ENCODE measurements at places on chromosomes 2 and 18.

DNA sequence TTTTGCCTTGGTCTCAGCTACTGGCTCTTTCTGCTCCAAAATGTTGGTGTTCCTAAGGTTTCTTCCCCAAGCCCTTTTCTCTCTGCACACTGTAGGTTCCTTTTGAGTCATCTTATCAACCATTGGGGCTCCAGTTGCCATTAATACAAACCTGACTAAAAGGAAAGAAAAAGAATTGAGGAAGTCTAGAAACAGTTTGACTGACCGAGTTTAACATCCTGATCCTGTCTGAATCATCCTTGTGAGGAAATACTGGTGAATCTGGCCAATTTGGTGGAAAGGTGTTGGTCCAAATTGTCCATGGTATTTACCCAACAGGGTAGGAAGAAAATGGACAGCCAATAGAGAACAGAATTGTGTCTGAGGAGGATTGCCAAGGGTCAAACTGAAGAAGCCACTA is 38.3 kb downstream of the CRYGD start:
- no peak for DNase-seq

DNA sequence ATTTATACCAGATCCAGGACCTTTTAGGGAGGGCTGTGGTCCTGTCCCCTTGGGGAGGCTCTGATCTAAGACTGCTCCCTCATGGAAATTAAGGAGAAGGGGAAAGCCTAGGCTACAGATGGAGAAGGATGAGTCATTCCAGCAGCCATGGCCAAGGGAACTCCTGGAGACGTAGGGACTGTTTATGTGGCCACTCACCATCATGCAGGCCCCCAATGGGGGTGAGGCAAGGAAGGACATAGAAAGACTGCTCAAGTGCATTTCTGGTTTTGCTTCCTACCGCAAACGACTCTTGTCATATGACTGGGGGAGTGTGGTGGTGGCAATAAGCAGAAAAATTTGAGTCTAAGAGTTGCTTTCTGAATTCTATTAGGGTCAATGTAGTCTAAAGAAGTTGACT is 54.0 kb upstream of the CYP1B1 start:
- no peak for DNase-seq

DNA sequence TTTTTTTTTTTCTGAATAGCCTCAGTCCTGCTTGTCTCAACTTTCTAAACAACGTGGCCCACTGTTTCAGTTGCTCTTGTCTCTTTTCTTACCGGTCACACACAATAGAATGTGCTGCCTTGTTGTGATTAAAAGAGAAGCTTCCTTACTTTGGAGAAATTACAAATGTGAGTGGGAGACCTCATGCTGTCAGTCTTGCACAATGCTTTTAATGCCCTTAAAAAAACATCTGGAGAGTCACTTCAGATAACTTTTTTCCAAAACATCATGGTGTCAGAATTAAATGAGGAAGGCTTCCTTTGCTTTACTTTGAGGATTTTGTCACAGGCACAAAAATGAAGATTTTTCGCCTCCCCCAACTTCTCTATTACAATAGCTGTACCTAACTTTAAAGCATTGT is 37.7 kb downstream of the LHCGR start:
- no peak for DNase-seq

DNA sequence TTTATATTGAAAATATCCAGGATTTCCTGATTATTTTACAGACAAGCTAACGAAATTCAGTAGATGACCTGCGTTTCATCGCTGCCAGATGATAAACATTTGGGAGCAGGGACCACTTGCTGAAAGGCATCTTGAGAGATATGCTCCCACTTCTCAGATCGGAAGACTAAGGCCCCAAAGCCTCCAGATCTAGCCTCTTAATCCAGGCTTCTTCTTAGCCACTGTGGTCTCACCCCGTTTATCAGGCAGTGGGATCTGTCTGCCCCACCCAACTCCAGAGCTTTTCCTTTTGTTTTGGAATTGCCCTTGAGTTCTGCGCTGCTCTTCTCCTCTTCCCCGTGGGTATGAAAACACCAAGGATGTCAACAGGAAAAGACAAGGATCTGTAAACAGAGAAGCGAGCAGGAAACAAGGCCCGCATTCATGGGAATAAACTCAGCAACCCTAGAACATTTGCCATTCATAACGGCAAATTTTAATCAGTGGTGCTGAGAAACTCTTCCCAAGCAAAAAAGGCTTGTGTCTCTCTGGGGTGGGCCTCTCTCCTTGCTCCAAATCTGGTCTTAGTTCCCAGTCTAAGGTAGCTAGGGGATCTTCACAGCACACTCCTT is 21.4 kb downstream of the MYL12B start:
- DNase-seq, result no peak

DNA sequence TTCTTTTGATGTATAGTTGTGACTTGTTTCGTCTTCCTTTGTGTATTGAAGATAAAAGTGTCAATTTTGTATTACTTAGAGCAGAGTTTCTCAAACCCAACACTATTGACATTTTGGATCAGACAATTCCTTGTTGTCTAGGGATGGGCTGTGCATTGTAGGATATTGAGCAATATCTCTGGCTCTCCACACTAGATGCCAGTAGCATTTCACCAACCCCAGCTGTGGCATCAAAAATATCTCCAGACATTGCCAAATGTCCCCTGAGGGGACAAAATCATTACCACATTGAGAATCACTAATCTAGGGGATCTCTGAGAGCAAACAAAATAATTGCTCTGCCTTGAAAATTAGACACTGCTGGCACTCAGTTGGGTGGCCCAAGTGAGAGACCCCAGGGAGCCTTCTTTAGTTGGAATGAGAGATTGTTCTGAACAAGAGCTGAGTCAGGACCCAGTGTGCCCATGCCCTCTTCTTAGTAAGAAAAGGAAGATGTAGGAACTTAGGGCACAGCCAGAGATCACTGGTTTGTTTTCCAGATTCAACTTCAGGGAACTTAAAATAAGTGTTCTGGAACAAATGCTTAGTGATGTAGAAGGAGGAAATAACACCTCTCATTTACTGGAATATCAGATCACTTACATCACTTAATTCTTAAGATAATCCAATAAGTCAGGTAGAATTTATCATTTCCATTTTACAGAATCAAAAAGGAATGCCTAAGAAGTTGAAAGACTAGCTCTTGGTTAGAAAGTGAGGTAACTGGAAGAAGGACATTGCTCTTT is 466.6 kb upstream of the TNP1 start:
- DNase-seq, result no peak

GRCh38 chr2:7516484-7517063 is 599.4 kb downstream of the RNF144A start:
- no peak for DNase-seq

DNA sequence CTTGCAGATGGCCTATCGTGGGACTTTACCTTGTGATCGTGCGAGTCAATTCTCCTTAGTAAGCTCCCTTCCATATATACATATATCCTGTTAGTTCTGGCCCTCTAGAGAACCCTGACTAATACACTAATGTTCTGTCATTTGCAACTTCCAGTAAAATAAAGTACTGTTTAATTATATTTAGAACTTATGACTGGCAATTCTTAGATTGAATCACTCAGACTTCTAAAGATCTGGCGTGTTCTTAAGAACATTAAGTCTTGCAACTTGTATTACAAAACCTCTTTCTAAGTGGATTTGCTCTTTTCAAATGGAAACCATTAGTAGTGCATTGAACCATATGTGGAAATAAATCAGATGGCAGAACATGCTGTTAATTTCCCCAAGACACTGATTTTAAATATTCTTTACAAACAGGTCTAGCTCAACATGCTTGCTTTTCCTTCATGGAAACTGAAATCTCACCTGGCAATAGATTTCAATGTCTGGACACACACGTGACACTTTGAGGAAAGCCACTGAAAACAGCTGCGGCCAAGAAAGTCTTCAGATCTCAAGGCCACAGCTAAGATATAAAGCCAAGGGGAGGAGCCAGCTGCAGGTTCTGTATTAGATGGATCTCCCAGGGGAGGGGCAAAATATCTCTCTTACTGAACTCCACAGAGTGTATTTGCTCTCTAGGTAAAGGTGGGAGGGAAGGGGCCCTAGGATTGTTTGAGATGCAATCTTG is 50.6 kb downstream of the PMAIP1 start:
- no peak for DNase-seq

- DNase-seq, result no peak
Measured at GRCh38 chr2:223549215-223549614, 52.9 kb downstream of the SCG2 start.

DNA sequence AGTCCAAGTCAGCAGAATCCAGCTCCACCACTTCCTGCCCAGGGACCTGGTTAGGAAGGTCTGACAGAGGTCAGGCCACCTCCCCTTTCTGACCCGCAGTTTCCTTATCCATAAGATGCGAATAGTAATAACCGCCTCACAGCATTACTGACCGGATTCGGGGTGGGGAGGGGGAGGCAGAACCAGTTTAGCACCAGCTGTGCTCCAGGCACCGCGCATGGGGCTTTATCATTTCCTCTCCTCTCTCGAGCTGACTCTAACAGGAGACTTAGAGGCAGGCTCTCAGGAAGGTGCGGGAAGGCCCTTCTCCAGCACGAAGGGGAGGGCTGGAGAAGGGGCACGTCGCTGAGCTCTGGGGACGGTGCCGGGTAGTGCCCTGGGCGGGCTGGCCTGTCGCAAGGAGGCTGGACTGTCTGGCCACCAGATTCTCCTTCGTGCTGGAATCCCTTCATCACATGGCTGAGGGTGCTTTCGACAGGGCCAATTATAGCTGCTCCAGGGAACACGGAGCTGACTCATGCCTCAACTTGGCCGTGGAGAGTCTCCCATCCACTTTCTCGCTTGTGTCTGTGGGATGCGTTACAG is 5.7 kb downstream of the EHD3 start:
- DNase-seq, result no peak

DNA sequence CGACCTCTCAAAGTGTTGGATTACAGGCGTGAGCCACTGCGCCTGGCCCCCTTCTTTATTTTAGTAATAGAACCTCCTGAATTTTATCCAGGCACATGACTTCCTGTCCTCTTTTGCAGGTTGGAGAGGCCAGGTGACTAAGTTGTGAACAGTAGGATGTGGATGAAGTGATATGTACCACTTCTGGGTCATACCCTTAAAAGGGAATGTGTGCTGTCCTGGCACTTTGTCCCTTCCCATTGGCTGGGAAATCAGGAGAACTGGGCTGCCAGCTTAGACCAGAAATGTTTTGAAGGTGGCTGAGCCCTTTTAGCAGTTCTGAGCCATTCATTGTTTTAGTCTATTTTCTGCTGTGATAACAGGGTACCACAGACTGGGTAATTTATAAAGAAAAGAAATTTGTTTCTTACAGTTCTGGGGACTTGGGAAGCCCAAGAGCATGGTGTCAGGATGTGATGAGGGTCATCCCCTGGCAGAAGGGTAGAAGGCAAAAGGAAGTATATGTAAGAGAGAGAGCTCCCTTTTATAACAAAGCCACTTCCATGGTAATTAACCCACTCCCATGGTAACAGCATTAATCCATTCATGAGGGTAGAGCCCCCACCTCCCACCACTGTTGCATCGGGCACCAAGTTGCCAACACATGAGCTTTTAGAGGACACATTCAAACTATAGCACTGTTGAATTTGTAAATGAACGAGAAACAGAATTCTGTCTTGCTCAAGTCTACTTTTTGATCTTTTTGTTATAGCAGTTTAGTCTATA is 79.1 kb downstream of the TTC27 start:
- DNase-seq, result no peak

- DNase-seq, result no peak
Measured at GRCh38 chr2:126776255-126776654, 120.3 kb downstream of the GYPC start.

- no peak for DNase-seq
Measured at GRCh38 chr2:74696829-74697228, 42.8 kb downstream of the SEMA4F start.

DNA sequence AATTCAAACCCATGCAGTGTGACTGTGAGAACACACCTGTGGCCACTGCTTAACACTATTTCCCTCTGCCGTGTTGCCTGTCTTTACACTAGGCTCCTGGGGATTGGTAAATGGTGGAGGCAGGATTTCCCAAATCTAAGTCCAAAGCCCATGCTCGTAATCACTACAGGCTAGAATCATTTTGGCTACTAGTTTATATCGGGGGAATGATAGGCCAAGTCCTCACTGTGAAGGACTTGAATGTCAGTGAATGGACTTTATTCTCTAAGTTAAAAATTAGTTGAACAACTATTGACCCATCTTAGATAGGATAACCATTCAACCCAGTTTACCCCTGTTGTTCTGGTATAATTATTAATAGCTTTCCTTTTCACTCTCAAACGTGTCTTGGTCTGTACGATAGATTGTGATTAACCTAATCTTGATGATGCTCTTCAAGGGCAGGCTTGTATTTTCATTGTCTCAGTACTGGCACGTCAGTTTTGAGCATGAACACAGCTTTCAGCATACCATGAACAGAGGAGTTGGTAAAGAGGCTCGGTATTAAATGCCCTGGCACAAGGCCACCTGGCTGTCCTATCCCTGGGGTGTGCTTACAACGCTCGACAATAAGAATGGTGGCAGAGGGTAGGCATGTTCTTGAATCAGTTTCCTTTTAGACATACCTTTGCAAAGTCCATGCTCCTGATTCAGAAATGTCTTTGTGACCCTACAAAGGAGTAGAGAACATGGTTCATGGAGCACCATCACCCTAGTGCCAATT is 148.8 kb downstream of the RTN4 start:
- no peak for DNase-seq

- no peak for DNase-seq
Measured at GRCh38 chr18:13147130-13147529, 71.4 kb upstream of the LDLRAD4 start.

DNA sequence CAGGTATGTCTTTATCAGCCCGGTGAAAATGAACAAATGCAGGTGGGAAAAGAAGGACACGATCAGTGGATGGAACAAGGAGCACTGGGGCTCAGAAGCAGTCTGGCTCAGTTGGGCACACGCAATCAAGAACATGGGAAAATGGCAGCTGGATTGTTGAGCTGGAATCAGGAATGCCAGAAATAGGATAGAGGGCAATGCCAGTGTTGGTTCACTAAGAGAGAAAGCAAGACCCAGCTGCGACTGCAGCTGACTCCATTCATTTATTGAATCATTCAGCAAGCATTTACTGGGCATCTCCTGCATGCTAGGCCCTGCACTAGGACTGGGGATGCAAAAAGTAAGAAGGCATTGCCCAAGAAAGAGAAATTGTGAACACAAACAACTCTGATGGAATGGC is 13.6 kb upstream of the TTR start:
- no peak for DNase-seq

- no peak for DNase-seq
Measured at GRCh38 chr2:99868260-99868659, 274.1 kb downstream of the AFF3 start.

DNA sequence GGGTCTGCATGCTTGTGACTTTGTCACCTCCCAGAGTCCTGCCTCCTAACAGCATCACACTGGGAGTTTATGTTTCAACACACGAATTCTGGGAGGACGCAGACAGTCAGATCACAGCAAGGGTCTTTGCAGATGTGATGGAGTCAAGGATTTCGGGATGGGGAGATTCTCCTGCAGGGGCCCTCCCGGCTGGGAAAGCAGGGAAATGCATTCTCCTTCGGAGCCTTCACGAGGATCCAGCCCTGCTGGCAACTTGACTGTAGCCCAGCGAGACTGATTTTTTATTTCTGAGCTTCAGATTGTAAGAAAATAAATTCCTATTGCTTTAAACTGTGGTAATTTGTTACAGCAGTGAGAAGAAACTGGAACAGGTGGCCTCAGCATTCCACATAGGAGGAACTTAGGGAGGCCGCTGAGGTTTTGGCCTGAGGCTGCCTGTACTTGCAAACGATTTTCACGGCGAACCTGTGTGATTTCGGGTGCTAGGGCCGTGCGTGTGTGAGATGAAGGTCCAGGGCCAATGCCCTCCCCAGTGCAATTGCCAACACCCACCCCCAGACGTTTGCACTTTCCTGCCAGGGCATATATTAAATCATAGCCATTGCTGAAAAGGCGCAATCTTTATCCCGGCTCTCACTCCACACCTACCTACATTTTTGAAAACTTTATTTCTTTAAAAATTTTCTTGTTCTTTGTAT is 79.8 kb downstream of the ASB1 start:
- no peak for DNase-seq

GRCh38 chr18:70046207-70046606 is 98.5 kb upstream of the CD226 start:
- DNase-seq, result no peak
